Stimulated activated CD4-positive, alpha-beta T cell treated with anti-CD3 and anti-CD28 coated beads, Interleukin-15, amount 100 ng/mL, for 24 hours (primary cell): ENCODE measurements at places on chromosomes 2 and 18.

DNA sequence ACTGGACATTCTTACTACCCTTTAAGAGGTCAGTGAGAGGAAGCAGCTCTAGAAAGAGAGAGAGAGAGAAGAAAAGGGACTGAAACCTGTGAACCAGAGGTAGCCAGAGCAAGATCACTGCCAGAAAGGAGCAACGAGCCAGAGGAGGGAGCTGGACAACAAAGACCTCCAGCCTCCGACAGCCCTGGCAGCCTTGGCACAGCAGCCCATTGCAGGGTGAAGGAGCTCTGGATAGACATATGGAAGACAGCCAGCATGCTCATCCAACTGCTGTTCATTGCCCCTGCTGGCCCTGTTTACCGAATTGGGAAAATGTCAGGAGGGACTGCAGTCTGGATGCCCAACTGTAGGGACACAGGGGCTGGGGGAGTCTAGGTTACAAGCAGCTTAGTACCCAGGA lies 228.4 kb upstream of the SLC35G4 start:
- no peak for DNase-seq

DNA sequence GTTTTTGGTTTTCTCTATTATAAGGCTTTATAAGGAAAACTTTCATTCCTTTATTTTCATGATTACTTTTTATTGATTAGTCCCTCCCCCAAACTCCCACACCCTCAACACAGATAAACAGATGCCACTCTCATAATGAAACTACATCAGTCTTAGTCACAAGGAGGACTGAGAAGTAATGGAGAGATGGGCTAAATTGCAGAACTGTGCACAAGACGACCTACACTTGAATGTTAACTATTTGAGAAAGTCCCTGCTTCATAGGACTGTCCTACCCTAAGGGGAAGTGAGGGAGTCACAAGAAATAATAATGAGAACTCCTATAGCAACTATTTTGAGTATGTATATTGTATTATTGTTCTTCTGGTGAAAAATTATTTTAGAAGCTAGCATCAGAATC lies 360.8 kb downstream of the RBM43 start:
- no peak for DNase-seq

GRCh38 chr2:168033966-168034365 lies 213.4 kb downstream of the STK39 start:
- DNase-seq: no peak

DNA sequence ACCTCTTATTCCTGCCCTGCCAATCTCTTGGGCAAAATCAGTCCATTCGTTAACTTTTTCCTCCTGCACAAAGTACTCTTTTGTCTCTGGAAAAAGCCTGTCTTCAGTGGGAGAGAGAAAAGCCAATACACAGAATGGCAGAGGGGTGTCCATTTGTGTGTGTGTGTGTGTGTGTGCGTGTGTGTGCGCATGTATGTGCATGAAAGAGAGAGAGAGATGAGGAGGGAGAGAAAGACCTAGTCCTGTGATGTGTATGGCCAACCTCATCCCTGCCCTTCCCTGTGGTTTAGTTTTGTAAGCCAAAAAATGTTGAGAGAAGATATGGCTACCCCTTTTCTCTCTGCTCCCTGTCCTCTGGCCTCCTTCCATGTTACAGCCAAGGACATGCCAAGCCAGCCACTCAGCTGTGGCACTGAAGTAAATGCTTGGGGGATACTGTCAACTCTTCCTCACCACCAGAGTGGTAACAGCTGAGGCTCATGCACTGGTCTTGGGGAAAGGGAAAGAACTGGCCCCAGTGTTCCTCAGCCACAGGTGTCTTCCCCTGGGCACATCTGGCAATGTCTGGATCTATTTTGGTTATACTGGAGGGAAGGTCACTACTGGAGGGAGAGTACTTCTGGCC lies 10.6 kb downstream of the SLC4A5 start:
- DNase-seq: no peak

GRCh38 chr2:239978411-239978810 lies 46.7 kb downstream of the NDUFA10 start:
- DNase-seq: no peak

DNA sequence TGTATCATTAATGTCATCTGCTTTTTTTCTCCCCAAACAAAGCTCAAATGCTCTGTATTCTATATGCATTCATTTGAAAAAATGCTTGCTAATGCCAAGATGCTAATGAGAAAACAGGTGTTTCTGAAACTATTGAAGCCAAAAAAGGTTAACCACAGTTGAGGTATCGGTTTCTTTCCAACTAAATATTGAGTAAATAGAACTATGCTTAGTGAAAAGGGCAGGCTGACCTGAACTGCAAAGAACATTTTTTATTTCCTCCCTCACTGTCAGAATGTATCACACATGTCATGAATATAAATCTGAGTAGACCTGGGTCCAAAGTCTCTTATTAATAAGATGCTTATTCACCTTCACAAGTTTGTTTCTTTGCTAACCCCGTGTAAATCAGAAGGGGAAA lies 866.6 kb downstream of the CPS1 start:
- DNase-seq: no peak

GRCh38 chr2:144405321-144405720 lies 114.6 kb downstream of the ZEB2 start:
- no peak for DNase-seq

DNA sequence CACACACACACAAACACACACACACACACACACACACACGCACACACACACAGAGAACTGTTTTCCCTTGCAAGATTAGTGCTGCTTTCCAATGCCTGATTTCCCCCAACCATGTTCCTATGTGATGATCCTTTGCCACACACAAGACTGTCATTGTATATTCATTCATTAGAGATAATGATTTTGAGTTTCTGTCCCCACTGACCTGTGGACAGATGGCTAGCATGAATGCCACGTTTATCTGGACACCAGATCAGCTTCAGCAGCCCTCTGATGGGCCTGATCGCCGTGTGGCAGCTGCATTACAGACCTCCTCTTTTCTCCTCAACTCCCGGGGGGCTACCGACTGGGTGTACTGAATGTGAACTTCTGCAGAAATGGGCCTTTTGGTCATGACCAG lies 353.0 kb downstream of the MYCN start:
- no peak for DNase-seq

DNA sequence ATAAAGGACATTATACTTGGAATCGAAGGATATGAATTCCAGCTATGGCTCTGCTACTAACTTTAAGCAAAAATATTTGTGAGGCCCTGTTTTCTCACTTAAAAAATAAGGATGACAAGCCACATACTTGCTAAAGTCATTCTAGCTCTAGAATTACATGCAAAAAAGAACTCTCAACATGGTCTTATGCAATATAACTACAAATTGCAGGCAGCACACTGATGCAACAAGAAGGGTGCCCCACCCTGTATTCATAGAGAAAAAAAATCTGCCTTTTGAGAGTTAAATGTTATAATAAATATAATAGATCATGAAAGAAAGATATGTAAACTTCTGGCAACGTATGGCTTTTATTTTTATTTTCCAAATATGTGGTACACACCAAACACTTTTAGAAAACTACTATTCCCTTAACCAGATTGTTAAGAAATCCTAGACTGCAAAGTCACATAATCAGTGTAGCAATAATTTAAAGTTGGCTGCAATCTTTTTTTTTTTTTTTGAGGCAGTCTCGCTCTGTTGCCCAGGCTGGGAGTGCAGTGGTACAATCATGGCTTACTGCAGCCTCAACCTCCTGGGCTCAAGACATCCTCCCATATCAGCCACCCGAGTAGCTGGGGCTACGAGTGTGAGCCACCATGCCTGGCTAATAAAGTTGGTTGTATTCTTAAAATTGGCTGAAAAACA lies 40.2 kb upstream of the WDSUB1 start:
- no peak for DNase-seq

DNA sequence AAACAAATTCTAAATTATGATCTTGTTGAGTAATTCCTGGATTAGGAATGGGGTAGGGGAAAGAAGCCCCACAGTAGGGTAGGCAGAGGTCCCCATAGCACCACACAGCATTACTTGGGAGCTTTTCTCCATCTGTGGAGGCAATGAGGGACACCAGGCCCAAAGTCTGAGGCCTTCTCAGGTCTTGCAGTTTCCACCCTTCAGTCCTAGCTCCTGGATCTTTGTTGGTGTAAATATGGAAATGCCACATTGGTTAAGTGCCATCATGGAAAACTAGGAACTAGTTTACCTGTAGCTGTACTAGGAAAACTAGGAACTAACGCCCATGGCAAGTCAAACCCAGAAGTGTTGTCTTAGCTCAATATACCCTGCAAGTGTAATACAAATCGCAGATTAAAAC lies 113.3 kb upstream of the DAPL1 start:
- DNase-seq: no peak

GRCh38 chr2:153476816-153477635 lies 1.5 kb downstream of the RPRM start:
- no peak for DNase-seq

GRCh38 chr2:29281916-29282247 lies 166.7 kb downstream of the CLIP4 start:
- no peak for DNase-seq

GRCh38 chr2:233165895-233166661 lies 85.4 kb upstream of the ATG16L1 start:
- peak; percentile 36 for DNase-seq

- DNase-seq: no peak
Measured at GRCh38 chr2:178247250-178247649, 52.9 kb downstream of the OSBPL6 start.

GRCh38 chr18:8989017-8989416 lies 113.5 kb upstream of the NDUFV2 start:
- DNase-seq: no peak

- no peak for DNase-seq
Measured at GRCh38 chr2:16303273-16303577, 362.4 kb downstream of the CYRIA start.

DNA sequence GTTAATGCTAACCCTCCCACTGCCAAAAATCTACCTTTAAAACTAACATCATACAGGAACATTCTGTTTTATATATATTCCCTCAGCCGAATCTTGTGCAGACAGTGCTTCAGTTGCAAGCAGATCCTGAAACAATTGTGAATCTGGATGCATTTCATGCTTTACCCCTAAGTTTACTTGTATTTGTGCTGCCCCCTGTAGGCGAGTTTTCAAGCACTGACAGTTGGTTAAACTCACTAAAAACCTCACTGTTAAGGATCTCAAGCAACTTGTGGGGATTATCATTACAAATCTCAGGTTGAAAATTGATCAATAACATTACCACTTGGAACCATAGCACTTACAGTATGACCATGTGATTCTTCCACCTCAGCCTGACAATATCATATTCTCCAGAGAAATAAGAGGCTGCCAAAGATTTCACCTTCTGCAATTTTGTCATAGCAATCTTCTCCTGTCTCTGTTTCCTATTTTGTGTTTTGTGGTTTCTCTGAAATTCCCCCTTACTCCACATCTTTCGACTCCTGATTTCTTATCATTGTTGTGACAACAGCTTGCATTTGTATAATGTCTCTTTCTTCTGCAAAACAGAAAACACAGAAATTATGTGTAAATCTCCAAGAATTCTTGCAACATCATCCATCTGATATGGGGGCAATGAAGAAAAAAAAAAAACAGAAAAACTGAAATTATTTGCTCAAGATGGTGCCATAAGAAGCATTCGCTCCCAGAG lies 354.6 kb upstream of the SETBP1 start:
- DNase-seq: peak; percentile 29

DNA sequence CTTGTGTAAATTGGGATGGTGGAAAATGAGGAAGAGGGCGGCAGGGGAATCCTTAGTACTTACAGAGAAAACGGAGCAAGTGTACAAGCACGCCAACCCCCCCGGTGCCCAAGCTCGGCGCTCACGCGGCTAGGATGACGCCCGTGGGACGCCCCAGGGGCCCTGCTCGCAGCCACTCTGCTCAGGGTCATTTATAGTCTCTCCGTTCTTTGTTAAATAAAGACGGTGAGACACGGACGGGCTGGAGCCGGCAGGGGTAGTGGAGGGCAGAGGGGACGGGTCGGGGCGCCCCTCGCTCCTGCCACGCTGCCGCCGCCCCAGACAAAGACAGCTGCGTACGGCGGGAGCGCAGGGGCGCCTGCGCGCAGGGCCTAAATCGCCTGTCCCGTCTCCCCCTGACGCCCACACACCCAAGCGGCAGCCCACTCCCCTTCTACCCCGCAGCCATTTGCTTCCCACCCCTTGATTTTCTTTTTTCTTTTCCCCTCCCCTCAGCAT lies 37.8 kb downstream of the PCBP1 start:
- DNase-seq: peak; percentile 75

DNA sequence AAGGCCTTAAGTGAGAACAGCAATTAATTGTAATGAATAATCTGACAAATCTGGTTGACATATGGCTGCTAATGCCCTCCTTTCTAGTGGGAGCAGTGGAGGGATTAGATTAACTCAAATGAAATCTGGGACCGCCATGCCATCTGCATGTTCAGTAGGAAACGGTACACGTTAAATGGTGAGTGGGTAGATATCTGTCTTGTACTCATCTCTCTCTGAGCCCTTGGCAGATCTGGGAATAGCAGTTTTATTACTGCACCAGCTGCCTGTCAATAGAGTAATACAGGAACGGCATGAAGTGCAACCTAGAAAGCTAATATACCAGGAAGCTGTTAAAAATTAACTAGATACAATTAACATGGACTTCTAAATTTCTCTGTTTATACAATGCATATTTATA lies 258.8 kb downstream of the GPD2 start:
- no peak for DNase-seq

GRCh38 chr18:74895686-74896085 lies 298.0 kb downstream of the ZNF407 start:
- DNase-seq: no peak

DNA sequence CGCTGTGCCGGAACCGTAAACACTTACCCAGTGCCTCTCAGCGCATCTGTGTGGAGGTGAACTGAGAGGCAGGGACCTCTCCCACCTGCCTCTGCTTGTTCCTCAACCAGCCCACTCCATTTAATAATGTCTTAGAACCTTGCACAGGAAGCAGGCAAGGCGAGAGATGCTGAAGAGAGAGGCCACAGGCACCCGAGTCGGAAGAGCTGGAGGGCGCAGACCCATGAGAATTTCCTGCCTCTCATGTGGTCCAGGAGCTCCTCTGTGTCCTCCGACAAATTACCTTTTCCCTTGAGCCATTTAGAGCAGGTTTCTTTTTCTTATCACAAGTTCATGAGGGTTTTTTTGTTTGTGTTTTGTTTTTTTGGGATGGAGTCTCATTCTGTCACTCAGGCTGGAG lies 4.9 kb upstream of the RFX8 start:
- no peak for DNase-seq

DNA sequence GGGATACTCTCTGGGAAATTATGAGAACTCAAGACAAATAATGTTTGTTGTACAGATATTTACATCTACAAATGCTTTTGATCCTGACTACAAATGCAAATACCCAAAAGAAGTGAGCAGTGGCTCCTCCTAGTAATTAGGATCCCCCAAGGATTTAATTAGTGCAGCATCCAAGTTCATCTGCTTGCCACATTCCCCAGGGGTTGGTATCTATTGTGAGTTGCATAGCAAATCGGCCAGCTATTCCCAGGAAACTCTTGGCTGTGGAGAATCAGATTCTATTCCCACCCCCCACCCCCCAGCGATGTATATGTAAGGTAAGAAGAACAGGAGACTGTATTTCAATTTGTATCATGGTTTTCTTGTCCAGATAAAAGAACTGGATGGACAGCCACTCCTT lies 725.1 kb upstream of the CDH7 start:
- no peak for DNase-seq

- no peak for DNase-seq
Measured at GRCh38 chr2:126315828-126316227, 340.1 kb upstream of the GYPC start.
